ENCODE measurements at places on chromosomes 3 and 15.

DNA sequence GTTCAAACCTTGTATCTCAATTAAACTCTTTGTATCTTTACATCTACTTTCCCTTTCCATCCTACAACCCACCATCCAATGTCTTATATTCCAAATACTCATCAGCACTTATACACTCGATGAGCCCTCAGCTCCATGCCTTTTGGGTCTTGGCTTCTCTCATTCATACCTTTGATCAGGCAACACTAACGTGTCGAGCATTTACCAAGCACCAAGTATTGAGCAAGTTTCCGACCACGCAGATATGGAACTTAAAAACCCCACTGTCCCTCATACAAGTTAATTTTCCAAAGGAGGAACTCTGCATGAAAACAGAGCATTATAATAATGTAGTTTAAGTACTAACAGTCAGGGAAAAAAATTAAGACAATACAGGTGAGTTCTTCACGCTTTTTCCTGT, 102.8 kb downstream of the IL1RAP start:
- DNase-seq, result no peak

- DNase-seq, result no peak
These were observed 90.7 kb downstream of the NR2F2 start for GRCh38 chr15:96421178-96421601.

DNA sequence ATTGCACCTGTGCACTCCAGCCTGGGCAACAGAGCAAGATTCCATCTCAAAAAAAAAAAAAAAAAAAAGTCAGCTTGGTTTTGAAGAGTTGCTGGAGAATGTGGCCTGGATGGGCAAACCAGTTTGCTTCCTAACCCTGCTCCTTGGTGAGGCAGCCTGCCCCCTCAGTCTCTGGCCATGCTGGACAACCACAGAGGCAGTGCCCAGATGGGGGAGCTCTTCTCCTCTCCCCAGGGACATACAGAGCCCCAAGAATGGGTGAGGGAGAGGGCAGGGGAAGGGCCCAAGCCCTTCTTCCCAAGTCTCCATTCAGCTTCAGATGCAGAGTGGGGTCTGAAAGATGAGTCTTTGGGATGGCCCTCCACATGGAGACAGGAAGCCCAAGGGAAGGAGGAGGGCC, 27.9 kb downstream of the CD276 start:
- DNase-seq, result no peak

DNA sequence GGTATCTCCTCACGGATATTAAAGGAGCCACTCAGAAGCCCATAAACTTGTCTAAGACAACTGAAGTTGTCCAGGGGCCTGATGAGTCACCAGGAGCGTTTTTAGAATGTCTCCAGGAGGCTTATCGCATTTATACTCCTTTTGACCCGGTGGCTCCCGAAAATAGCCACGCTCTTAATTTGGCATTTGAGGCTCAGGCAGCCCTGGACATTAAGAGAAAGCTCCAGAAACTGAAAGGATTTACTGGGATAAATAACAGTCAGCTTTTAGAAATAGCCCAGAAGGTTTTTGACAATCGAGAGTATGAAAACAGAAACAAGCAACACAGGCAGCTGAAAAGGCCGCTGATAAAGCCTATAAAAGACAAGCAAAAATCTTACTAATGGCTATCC, 4.1 kb downstream of the DET1 start:
- DNase-seq, result no peak

DNA sequence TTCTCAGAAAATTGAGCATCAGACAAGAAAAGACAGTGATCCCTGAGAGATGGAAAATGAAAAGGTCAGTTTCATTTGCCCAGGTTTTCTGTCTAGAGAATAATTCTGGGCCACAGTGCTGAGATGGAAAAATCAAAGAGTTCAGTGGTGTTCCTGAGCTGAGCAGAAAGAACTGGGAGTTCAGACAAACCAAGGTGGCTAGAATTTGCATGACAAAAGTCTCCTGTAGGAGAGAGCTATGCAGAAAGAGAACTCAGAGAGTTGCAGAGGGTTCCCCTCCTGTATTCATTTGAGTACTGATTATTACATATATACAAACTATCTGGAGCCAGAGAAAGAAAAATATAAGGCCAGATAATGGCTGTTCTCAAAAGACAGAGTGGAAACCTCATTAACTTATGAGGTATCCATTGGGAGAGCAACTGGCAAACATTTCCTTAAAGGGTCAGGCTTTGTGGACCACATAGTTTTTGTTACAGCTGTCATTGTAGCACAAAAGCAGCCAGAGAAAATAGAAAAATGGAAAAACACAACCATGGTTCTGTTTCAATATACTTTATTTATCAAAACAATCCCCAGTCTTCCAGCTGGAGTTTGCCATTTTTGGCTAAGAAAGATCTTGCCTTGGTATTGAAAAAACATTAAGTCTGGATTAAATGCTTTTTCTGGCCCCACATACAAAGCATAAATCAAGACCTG, 1004.1 kb downstream of the TBL1XR1 start:
- no peak for DNase-seq

- no peak for DNase-seq
These were observed 32.8 kb downstream of the IFT57 start for GRCh38 chr3:108189440-108189839.

DNA sequence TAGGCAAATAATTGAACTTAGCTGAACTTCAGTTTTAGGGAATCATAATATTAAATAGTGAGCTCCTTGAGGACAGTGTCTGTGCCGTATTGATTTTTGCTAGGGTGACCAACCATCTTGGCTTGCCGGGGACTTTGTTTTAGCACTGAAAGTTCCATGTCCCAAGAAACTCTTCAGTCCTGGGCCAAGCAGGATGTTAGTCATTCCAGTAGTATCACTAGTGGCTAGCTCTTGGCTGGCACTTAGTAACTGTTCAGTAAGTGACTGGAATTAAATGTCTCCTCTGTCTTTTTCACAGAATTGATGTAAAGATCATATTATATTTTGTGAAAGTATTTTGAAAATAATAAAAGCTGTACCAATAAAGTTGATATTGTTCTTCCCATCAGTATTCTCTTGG, 42.3 kb downstream of the RSRC1 start:
- no peak for DNase-seq

GRCh38 chr3:58167431-58168351, 43.1 kb downstream of the DNASE1L3 start:
- peak; percentile 34 for DNase-seq

GRCh38 chr3:126464997-126465396, 10.7 kb downstream of the ZXDC start:
- no peak for DNase-seq

DNA sequence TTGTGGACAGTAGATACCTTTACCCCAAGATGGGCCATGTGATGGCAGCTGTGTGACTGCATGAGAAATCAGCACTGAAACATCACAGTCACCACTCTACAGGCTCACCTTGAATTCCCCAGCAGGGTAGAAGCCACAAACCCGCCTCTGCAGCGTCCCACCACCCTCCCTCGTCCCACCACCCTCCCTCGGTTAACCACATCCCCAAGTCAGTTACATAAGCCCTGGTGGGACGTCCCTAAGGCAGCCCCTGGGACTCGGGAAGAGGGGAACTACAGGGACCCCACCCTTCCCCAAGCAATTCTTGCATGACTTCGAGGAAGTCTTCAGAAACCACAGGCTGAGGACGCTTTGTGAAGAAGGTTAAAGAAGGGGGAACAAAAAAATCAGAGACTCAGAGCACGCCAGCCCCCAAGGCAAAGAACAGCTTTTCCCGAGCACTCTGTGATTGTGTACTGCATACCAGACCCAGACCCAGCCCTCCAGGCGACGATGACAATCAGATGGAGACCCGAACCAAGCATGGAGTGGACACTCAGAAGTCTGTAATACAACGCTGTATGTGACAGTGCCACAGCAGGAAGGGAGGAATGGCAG, 60.5 kb downstream of the SH3BP5 start:
- DNase-seq, result no peak

DNA sequence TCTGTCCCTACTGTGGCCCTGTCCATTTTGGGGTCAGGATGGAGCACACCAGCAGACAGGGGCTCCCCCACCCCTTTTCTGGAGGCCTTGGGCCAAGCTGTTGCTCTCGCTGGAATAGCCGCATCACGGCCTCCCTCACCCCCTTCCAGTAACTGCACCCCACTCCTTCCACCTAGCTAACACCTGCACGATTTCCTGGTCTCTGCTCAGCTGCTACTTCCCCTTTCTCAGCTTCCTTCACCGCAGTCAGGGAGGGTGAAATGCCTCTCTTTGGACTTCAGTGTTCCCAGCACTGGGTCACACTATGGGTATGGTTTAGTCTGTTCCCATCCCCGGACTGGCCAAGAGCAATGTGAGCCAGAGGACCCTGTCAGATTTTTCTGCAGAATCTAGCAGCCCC, 400.2 kb downstream of the MCTP2 start:
- DNase-seq, result no peak

All from hematopoietic multipotent progenitor cell treated with erythropoietin and hydrocortisone succinate and interleukin-3 and kit ligand, for 17 days (in vitro differentiated cells).